ENCODE measurements at places on chromosomes 7 and 10. TPM values are rescaled to one million over a fixed set of nuclear protein-coding genes. Genes with fewer than 3 reads are reported as not detected.

BCAP29 gene
- 60.8 TPM for total RNA-seq

PRSS37 gene
- total RNA-seq, result not detected

DNA sequence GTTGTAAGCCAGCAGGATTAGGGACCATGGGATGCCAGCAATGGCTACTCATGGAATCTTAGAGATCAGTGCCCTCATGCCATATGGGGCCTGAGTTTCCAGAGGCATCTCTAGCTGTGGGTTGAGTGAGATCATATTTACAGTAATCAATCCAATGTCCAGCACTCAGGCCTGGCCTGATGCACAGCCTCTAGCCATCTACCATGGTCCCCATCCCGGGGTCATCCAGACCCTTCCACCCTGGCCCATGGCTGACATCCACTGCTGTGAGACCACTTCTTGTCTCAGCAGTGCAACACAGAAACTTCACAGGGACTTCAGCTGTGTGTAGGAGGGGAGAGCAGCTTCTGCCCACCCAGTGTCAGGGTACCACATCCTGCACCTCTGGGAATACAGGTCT is 6.5 kb upstream of the ADCY1 start:
- DNase-seq, result no peak

DNA sequence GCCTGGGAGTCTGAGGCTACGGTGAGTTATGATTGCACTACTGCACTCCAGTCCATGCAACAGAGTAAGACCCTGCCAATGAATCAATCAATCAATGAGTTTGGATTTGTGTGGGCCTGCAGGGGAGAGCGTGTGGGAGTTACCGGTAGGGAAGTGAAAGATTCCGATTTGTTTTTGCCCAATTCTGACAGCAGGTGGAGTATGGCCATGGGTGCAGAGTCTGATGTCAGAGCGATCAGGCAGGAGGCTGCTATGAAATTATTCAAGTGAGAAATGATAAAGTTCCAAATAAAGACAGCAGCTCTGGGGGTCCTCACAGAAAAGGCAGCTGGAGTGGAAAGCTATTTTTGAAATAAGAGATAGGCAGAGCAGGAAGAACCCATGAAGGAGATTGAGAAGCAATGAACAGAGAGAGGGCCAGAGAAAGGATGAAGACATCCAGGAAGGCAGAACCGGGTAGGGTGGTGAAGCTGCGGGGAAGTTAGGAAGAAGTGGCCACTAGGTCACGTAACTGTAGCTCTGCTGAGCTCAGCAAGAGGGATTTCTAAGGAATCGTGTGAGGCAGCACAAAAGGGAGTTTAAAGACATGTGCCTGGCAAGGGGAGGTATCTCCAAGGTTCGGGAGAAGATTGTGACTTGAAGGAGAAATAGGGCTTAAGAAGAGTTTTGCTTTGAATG is 93.7 kb upstream of the NMT2 start:
- no peak for DNase-seq

DNA sequence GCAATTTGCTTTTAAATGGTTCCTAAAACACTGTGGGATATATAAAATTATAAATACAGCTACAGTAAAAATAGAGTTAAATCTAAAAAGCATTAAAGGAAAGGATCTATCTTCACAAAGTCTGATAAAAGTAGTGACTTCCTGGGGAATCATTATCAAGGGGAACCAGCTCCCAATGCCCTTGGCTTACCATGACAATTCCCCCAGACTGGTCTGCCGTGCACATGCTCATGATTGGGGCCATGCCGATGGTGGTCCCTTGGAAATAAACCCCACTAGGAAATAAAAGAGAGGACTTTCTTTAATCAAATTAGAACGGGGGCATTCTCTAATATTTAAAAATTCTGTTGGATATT is 201.8 kb downstream of the FANK1 start:
- DNase-seq, result no peak

DNA sequence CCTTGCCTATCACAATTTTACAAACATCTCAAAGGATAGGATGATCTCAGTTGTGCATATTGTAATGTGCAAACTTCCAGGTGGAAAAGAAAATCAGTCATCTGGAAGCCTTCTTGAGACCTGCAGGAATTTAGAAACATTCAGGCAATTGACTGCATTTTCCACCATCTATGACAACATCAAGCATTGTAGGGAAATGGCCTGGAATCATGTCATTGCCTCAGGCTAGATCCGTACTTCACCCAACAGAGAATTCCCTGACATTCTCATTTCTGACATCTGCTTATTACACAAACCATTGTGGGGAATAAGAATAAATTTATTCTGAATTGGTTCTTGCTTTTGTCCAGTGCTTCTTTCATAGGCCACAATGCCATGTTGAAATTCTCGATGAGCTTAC is 124.9 kb upstream of the NPVF start:
- no peak for DNase-seq

PSD gene
- 0.83 TPM for total RNA-seq

DNA sequence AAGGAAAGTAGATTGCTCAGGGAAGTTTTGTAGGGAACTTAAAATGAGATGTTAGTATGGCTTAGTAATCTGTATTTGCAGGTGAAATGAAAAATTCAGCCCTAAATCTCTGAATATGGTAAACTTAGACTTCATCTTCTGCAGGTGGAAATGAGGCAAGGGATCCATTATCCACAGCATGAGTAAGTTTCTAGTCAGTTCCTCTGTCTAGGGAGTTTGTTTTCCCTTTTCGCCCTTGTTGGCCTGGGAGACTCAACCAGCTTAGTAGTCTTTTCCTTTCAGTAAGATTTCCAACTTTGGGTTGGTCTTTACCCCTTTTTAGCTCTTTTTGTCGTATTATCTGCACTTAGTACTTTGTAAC is 65.6 kb downstream of the ZEB1 start:
- DNase-seq, result no peak

GRCh38 chr7:105521027-105521716 is 899 bp downstream of the PUS7 start:
- peak; percentile 92 for DNase-seq

HOXA4 gene
- 6.2 TPM for total RNA-seq

- no peak for DNase-seq
Measured at GRCh38 chr10:35341521-35341920, 5.2 kb downstream of the CCNY start.

DNA sequence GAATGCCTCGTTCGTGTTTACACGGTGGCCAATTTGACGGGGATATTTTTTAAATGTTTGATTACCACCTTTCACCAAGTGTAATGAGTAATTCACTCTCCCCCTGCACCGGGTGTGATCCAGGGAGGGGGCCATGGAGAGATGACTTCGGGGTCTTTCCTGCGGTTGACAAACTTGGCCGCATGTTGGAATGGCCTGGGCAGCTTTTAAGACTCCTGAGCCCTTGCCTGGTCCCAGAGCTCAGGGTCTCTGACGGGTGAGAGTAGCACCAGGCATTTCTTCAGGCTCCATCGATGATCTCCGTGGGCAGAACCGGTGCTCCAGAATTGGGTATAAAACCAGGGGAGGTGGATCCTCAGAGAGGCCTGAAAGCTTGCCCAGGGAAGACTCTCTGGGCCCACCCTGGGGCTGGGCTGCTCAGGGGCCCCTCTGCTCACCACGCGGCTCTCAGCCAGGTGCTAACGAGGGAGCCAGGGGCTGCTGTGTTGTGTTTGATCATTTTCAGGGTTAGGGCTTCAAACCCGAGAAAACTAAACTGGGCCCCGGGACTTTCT is 882 bp downstream of the ZNF282 start:
- DNase-seq, result no peak

GRCh38 chr7:73698410-73698809 is 15.0 kb downstream of the BUD23 start:
- DNase-seq, result no peak

DNA sequence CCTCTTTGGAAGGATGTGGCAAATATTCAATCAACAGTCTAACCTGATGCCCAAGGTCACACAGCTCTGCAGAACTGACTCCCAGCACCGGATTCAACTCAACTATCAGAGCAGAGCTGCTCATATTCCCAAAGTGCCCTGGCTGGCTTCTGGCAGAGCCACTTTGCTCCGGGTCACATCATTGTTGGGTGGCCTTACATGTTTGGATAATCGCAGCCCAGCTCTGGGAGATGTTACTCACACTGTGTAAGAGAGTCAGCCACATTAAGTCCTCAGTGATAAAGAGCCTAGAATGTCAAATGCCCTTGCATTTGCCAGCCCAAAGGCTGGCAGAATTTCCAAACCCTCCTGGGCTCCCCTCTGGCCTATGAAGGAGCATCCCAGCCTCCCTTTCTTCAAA is 79.8 kb upstream of the PDE1C start:
- no peak for DNase-seq

WDFY4 gene
- total RNA-seq, result 6.8 TPM

DNA sequence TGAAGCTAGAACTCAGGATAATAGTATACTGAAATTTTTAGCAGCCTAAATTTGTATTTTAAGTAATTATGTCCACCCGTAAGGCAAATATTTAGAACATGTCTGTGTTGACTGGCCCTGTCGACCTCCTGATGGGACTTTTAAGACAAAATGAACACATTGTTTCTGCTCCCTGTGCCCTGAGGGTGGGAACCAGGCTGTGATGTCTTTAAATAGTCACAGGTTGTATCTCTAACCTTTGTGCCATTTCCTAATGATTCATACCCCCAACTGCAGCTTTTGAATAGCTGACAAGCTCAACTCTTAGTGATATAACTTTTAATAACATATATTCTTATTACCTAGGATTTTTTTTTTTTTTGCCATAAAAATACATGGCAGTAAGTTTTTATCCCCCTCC is 494.9 kb upstream of the AKR1E2 start:
- DNase-seq, result no peak

RPEL1 gene
- not detected for total RNA-seq

LSM5 gene
- 31.0 TPM for total RNA-seq

- no peak for DNase-seq
Measured at GRCh38 chr10:11444155-11444530, 167.3 kb downstream of the USP6NL start.

- peak; percentile 84 for DNase-seq
Measured at GRCh38 chr10:119871881-119872609, 598 bp downstream of the MCMBP start.

PTF1A gene
- not detected for total RNA-seq

- no peak for DNase-seq
Measured at GRCh38 chr10:66326876-66327275, 599.0 kb upstream of the LRRTM3 start.

DNA sequence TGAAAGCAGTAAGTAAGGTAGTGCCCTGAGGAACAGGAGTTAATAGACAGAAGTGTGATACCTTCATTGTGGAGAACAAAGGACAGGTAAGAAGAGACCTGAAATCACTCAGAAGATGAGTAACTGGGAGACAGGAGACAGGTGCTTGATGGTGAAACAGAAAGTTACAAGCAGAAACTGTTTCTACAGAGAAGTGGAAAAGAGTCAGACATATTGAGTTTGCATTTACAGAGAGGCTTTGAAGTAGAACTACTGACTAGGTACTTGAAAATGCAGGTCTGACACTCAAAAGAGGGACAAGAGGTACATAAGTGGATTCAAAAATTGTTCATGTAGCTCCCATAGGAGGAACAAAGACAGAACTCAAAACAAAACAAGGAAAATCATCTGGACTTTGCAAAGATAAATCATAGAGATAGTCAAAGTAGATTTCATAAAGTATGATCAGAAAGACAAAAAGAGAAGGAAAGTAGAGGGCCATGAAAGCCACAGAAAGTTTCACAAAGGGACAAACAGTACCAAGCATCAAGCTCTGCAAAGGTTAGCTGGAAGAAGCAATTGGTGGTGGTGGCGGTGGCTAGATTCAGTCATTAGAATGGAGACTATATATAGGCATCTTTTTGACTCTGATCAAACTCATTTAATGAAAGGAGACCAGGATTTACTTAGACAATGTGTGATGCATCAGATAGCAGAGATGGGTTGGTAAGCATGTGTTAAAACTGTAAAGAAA is 198.4 kb downstream of the PCLO start:
- no peak for DNase-seq

GRCh38 chr7:13496976-13497375 is 492.5 kb downstream of the ETV1 start:
- no peak for DNase-seq

DNA sequence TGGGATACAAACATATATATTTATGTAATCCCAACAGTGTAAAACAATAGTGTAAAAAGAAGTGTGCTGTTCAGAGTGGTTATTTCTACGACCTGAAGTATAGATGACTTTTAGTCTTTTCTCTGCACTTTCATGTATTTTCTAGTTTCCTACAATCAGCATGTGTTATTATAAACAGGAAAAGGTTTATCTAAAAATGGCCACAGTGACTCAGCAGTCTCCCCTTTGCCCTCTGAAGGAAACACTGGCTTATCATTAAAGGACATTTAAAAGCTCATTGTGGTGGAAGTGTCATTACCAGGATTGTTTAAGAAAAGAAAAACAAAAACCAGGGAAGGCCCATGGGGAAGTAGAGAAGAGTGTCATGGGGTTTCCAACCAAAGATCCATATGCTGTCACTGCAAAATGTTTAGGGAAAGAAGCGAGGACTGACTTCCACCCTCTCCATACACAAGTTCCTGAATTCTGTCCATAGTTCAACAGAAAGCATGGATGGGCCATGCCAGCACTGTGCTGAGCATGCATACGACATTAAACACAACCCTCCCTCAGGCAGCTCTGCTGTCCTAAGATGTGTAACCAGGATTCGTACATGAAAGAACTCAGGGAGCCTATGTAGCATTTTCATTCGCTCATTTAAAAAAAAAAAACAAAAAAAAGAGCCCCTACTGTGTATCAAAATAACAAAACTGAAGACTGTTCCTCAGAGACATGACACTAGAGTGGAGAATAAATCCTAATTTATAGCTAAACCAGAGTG is 10.2 kb downstream of the CYREN start:
- no peak for DNase-seq

DNA sequence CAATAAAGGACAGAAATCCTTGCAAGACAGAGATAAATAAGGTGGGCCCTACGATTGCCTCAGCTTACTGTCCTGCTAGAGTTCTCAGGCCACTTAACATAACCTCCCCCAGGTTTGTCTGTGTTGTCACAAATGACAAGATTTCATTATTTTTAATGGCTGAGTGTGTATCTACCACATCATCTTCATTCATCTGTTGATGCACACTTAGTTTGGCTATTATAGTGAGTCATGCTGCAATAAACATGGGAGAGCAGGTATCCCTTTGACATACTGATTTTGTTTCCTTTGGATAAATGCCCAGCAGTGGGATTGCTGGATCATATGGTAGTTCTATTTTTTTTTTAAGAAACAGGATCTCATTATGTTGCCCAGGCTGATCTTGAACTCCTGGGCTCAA is 60.6 kb downstream of the PRTFDC1 start:
- DNase-seq, result no peak

DNA sequence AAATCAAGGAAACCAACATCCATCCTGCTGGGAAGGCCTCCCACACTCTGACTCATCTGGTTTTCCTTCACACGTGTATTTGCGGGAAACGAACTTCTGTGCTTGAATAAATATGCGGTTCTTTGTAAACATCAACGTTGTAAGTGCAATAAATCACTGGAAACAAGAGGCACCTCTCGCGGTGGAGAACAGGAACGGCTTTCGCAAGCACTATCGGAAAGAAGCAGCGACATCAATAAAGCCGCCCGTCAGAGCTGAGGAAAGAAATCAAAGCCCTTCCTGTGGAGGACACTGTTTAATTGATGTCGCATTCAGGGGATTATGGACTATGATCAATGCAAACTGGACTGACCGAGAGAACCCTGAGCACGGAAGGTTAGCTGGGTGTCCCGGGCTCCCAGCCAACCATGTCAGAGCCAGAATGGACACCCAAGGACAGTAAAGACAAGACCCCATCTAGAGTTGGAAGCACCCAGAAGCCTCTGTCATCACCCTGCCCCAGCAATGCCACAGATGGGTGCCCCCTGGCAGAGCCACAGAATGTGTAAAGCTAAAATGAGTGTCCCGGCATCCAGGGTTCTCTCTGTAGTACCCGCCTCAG is 37.6 kb downstream of the OAT start:
- DNase-seq, result no peak

GRCh38 chr10:30430544-30431298 is 3.3 kb upstream of the MAP3K8 start:
- no peak for DNase-seq

- DNase-seq, result no peak
Measured at GRCh38 chr10:60257767-60258428, 131.8 kb downstream of the ANK3 start.

All from posterior vena cava (tissue), 2 donors.